ENCODE measurements at places on chromosomes 5 and 9.

GRCh38 chr5:154395407-154396106 lies 50.2 kb upstream of the SAP30L start:
- DNase-seq, result no peak

DNA sequence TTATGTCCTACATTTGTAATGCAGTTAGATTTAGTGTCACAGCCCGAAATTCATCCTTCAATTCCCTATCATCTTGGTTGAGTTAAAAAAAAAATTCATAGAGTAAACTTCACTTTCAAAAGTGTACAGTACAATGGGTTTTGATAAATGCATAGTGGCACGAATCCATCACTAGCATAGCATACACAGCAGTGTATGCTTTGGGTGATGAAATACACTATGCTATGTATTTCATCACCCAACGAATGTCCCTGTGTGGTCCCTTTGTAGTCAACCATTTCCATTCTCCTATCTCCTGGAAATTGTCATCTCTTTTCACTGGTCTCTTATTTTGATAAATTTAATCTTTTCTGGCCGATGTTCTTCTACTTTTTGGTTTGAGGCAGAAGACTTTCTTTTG lies 129.4 kb upstream of the BASP1 start:
- no peak for DNase-seq

DNA sequence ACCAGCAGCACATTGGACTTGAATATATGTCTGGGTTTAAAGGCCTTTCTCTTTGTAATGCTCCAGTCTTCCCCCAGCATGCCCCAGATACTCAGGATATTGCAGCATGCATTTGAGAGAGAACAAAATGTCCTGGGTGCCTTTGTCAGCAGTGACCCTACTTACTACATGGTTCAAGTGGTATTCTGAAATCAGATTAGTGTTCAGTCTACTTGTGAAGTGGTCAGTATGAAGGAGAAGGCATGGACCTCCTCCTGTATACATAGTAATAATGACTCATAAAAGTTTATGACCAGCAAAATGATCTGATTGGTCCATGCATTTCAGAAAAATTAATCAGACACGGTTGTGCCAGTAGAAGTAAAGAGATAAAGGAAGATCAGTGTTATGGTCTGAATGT lies 25.4 kb downstream of the GPR21 start:
- no peak for DNase-seq

DNA sequence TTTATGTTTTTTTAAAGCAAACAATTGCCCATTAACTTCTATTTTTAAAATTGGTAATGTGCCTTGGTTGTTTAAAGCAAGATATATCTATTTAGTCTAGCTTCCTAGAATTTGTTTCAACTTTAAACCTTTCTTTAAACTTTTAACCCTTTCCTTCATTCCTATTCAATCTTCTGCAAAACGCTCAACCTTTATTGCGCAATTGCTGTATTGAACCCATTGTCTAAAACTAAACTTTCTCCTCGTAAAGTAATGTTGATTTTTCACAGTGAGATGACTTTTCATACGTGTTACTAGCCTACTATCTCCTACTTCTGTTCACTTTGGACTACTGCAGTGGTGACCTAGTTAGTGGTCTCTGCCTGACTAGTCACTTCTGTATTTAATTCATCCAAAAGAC lies 63.3 kb downstream of the SMC5 start:
- no peak for DNase-seq

All from stimulated activated CD4-positive, alpha-beta T cell treated with anti-CD3 and anti-CD28 coated beads, Interleukin-1b, Interleukin-23, amount 100 ng/mL, for 1 hour (primary cell).